Activated CD4-positive, CD25-positive, alpha-beta regulatory T cell (primary cell): ENCODE measurements at places on chromosomes 12 and 14.

DNA sequence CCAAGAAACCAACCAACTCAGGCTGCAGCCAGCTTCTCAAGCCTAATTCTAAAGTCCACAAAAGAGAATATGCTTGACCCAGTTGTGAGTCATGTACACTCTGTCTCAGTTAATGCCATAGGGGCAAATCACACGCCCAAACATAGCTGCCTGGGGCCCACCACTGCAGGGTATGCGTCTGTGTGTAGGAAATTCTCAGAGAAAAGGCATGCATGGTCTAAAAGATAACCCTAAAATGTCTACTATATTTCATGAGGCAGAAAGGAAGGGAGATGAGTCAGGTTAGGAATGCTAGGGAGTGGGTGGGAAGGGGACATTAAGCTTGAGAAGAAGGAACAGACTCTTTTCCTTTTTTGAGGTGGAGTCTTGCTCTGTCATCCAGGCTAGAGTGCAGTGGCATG lies 22.3 kb upstream of the SPTLC2 start:
- no peak for DNase-seq

DNA sequence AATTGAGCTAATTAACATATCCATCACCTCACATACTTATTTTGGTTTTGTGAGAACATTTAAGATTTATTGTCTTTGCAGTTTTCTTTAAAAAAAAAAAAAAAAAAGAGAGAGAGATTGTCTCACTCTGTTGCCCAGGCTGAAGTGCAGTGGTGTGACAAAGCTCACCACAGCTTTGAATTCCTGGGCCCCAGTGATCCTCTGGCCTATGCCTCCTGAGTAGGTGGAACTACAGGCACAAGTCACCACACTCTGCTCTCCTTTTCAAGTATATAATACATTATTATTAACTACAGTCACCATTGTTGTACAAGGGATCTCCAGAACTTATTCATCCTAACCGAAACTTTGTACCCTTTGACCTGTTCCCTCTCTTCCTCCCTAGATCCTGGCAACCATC lies 64.0 kb downstream of the NUMB start:
- DNase-seq, result no peak

- DNase-seq, result peak; percentile 76
Observed at GRCh38 chr14:97458661-97459579, 661.7 kb downstream of the VRK1 start.

- DNase-seq, result no peak
Observed at GRCh38 chr12:106973545-106973944, 13.4 kb downstream of the MTERF2 start.

GRCh38 chr12:107859367-107859766 lies 84.9 kb downstream of the ASCL4 start:
- no peak for DNase-seq

- DNase-seq, result no peak
Observed at GRCh38 chr14:77556946-77557345, 58.3 kb upstream of the ISM2 start.

DNA sequence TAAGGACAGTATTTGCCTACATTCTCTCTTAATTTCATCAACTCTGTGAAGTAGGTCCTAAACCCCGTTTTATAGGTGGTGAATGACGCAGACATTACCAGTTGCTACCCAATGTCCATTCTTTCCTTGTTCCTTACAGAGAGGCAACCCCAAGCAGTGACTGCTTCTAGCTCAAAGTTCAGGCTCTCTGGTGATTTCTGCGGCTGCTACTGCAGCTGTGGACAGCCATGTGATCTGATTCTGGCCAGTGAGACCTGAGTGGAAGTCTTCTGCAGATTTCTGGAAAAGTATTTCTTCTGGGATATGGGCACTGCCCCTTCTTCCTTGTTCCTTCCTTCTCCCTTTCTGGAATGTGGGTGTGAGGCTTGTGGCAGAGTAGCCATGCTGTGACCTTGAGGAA lies 82.9 kb downstream of the ARF6 start:
- DNase-seq, result no peak

DNA sequence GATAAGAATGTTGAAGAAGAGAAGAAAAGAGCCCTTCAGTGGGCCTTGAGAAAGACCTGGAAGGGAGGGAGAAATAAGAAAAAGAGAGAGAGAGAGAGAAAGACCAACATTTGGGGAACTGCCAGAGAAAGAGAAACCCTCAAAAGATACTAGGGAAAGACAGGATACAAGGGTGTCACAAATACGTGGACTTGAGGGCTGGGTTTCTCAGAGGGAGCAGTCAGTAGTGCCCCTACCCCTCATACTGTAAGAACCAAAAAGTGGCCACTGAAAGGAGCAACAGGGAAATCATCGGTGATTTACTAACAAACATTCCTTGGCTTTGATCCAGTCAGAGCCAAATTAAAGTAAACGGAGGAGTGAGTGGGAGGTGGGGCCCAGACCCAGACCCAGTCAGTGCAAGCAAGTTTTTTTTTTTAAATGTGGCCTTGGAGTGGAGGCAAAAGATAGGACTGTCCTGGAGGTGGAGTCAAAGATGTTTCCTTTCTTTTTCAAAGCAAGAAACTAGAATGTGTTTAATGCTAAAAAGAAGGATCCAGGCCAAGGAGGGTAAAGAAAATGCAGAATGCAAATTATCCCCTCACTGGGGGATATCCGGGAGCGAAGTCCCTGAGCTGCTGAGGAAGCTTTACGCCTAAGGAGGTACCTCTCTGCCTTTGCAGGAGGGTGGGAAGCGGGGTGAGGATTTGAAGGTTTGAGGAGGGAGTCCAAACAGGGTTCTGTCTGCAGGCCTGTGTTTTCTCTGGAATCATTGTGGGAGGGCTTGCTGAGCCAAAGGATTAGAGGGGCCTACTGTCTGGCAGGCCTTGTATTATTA lies 143.5 kb upstream of the AMIGO2 start:
- no peak for DNase-seq

DNA sequence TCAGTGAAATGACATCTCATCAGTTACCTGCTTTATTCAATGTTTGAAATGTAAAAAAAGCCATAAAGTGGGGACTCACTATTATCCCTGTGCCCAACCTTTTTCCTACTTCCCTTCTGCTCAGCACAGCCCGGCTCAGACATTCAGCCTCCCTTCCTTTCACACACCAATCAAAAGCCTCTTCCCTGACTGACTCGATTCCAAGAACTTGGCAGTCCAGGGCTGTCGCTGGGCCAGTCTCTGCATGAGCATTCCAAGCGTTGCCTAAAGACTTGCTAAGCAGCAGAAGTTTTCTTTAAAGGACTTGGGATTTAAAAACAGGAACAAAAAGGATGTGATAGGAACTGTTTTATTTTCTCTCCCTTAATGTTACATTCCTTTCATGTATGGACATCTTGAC lies 22.7 kb downstream of the ITPR2 start:
- no peak for DNase-seq
